ENCODE measurements at places on chromosomes 2 and 18.

GRCh38 chr18:28793901-28794300 lies 617.0 kb upstream of the CDH2 start:
- no peak for DNase-seq

GRCh38 chr2:225894236-225894980 lies 494.9 kb downstream of the NYAP2 start:
- DNase-seq, result no peak

DNA sequence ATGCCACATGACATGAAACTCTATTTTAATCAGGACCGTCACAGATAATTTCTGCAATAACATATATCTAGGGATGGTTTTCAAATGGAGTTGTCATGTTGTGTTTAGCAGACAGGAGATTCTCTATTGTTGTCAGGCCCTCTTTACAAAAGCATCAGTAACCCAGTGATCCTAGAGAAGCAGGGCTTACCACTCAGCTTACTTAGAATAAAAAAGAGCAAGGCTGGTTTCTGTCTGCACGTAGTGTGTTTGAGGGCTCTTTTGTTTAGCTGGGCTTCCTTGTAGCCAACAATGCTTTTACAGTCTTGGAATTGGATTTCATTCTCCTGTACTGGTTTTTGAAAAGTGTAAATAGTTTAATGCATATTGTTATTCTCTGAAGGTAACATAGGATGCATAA lies 210.5 kb upstream of the NRP2 start:
- no peak for DNase-seq

- no peak for DNase-seq
Measured at GRCh38 chr2:234705108-234705507, 208.2 kb upstream of the ARL4C start.

- no peak for DNase-seq
Measured at GRCh38 chr2:1461507-1462390, 48.5 kb downstream of the TPO start.

- DNase-seq, result no peak
Measured at GRCh38 chr2:32135409-32135808, 30.3 kb upstream of the SLC30A6 start.

DNA sequence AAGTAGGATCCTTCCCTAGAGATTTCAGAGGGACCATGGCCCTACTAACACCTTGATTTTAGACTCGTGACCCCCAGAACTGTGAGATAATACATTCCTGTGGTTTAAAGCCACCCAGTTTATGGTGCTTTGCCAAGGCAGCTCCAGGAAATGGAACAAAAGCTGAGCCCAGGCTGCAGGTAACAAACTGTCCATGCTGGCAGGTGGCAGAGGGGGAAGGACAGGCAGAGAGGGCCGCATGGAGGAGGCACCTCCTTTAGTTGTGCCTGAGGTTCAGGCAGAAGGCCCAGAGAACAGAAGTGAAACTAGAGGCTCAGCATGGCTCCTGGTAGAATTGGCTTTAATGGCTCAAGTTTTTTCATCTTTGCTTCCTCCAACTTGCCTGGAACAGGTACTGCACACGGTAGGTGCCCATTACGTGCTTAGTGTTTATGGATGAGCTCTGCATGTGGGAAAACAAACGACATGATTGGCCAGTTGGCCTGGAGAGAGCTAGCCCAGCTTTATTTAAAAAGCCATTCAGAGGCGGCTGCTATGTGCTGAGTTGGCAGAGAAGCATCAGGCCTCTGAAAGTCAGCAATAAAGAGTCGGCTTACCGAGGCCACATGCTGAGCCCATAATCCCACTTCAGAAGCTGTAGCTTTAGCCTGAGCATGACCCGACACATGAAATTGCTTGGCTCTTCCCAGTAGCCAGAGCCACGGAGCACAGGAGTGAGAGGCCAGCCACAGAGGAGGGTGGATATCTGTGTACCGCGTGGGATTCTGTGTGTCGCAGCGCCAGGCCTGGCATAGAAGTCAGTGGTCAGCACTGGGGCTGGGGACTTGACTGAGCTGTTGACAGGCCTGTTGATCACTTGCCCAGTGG lies 36.5 kb downstream of the HS1BP3 start:
- no peak for DNase-seq

DNA sequence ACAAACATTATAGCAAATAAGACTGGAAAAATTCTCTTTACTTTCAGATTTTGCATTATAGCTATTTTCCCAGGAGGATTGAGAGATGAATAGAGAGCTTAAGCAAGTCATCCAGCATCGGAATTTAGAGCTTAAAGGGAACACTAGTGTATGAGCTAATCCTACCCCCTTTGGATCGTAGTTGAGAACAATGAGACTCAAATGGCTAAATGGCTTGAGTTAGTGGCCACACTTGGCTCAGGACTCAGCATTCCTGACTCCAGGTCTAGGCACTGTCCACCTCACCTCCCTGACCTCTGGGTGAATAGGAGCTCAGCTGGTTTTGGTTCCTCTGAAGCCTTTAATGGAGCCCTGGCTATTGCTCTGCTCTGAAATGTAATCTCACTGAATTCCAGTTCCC lies 97.5 kb upstream of the CXCR4 start:
- DNase-seq, result no peak

DNA sequence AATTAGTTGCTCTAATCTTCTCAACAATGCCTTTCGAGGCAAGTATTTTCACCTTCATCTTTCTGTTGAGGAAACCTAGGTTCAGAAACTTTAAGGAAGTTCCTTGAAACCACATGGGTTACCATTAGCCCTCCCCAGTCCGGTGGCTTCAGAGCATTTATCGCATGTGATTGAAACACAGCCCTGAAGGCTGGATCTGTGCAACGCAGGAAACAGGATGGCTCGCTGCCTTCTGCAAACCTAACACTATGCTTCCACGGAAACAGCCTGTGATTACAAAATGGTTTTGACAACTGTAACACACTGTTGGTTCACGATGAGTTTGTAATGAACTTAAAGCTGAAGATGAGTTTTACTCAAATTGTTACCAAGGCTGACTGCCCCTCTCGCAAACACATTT lies 68.5 kb downstream of the EPB41L3 start:
- no peak for DNase-seq

DNA sequence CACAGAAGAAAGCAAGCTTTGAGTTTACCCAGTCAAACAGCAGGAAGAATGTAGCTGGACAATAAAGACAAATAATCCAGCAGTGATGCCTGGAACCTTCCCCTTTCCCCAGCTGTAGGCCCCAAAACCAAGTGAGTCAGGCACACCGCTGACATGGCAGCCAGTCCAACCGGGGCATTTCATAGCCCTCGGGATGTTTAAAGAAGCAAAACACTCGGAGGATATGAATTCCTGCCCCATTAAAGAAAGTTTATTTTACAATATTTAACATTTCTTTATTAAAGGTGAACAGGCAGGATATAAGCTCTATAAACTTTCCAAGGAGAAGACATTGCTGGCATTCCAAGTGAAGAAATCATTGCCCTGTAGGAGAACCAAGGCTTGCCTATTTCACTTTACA lies 507.6 kb upstream of the TNP1 start:
- no peak for DNase-seq

DNA sequence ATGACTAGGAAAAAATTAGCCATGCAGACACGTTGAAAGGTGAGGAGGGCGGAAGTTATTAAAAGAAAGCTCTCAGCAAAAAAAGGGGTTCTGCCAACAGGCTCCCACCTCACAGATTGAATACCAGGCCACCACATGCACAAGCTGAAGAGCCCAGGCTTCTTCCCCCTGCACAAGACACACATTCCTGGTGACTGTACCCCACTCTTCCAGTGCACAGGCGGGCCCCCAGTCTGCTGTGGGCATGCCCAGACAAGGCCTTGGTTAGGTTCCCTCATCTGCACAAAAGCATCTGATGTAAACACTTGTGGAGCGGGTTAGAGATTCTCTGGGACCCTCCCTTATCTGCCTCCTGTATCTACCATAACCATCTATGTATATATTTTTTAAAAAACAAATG lies 81.7 kb downstream of the AGPS start:
- no peak for DNase-seq

GRCh38 chr2:241772063-241772499 lies 4.5 kb upstream of the GAL3ST2 start:
- DNase-seq, result no peak

GRCh38 chr2:188701836-188702235 lies 272.3 kb upstream of the COL3A1 start:
- no peak for DNase-seq

DNA sequence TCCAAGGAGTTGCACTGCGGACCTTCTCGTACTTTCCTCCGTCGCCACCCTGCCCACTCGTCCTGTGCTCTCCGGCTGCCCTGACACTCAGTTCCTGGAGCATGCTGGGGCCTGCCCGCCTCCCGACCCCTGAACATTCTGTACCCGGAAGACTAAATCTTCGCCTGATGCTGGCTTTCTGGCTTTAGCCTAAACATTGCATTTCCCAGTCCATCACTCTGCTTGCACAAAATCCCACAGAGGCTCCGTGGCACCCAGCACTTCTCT lies 550 bp upstream of the SFXN5 start:
- peak; percentile 14 for DNase-seq

DNA sequence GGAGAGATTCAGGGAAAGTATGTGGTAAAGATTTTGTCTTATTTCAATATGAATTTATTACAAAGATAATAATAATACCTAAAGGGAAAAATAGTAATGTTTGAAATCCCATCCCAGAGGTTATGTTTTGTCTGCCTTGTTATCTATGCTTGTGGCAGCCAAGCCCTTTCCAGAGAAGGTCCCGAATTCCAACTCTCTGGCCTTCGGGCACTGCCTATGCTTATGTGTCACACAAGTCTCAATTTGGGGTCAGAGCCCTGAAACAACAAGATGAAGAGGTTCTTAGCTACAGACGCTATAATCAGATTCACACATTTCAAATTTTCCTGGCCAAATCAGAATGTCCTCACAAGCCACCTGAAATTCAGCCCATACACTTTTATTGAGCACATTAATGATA lies 59.9 kb downstream of the DNER start:
- no peak for DNase-seq

GRCh38 chr2:201513271-201513670 lies 61.7 kb downstream of the STRADB start:
- DNase-seq, result no peak

DNA sequence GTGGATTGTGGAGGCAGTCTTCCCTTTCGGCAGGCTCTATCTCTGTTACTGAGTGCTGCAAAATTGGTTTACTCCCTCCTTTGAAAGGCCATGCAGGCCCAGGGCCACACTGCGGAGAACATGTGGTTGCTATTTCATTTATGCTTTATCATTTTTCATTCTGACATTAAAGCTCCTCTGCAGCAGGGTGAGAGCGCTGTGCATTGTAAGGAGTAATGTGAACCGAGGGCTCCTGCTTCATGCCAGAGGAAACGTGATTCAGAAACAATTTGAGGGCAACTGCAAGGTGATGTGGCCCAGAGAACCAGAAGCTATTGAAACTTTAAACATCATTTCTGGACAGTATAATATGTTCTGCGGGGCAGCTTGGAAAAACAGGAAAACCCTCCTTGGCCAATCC lies 341.6 kb upstream of the NT5C1B start:
- DNase-seq, result no peak

DNA sequence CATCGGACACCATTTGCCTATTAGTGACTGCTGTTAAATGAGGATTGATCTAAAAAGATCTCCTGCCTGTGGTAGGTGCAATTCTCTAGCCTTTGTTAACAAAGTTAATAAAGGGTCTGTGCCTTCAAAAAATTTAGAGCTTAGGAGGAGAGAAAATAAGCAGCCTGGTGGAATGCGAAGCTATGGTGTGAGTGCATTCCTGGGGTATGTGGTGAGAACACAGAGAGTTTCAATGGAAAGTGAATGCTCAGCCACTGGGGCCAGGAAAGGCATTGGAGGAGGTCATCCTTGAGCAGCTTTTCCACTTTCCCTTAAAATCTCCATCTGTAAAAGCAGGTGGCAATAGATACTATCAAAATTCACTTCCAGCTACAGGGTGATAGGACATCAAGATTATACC lies 331.2 kb upstream of the LRATD1 start:
- DNase-seq, result no peak

DNA sequence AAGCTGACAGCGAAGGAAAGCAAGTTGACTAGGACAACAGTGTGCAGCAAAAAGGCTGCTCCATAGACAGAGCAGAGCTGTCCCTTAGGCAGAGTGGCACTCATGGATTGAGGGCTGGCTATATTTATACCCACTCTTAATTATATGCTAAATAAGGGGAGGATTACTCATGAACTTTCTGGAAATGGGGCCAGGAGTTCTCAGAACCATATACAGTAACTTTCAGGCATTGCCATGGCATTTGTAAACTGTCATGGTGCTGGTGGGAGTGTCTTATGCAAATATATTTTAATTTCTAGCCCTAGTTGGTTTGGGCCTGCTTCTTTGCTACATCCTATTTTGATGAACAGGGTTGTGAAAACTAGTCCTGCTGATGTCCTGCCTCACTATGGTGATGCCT lies 279.5 kb upstream of the MGAT5 start:
- no peak for DNase-seq

DNA sequence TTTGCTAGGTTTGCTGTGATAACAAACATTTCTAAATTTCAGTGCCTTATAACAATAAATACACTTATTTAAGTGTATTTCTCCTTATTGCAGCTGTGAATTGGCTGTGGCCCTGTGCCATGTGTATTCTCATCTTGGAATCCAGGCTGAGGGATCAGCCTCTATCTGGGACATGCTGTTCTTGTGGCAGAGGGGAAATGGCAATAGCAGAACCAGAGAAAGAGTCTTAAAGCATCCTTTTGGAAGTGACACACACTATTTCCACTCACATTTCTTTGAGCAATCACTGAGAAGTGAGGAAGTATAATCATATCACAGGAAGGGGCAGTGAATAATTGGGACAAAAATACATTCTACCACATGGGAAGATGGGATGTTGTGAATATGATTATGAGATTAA lies 66.2 kb upstream of the PROKR1 start:
- DNase-seq, result no peak

- no peak for DNase-seq
Measured at GRCh38 chr2:161995553-161996016, 78.4 kb downstream of the DPP4 start.

DNA sequence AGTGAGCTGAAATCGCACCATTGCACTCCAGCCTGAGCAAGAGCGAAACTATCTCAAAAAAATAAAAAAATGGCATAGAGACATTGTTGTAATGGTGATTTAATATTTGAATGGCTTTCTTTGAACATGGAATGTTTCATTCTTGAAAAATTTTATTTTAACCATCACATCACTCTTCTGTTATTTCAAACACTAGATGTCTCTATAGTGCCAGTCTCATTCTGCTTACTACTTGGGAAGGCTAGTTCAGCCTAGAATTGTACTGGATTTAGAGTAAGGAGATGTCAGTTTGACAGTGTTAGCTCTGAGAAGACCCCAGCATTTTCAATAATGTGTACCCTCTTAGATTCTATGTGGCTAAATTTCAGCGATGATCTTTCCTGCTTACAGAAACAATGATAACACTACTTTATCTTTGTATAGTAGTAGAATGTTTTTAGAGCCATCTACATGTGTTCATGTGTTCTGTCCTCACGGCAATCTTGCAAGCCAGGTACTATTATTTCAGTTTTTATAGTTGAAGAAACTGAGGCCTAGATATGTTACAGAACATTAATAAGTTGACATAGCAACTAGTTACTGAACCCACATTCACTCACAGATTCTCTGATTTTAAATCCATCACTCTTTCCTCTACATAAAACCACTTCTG lies 142.9 kb upstream of the ZSWIM2 start:
- no peak for DNase-seq

- no peak for DNase-seq
Measured at GRCh38 chr18:35923939-35924684, 48.4 kb upstream of the RMP24 start.

GRCh38 chr2:15811367-15811766 lies 129.0 kb upstream of the MYCN start:
- DNase-seq, result no peak

GRCh38 chr2:164182116-164182627 lies 439.1 kb downstream of the GRB14 start:
- DNase-seq, result no peak

Data from effector CD8-positive, alpha-beta T cell (primary cell).